ENCODE measurements at places on chromosomes 2 and 18. TPM values are rescaled to one million over a fixed set of nuclear protein-coding genes. Genes with fewer than 3 reads are reported as not detected.
A peak's percentile ranks its signal among the peaks of the same experiment; 100 is the strongest.

DNA sequence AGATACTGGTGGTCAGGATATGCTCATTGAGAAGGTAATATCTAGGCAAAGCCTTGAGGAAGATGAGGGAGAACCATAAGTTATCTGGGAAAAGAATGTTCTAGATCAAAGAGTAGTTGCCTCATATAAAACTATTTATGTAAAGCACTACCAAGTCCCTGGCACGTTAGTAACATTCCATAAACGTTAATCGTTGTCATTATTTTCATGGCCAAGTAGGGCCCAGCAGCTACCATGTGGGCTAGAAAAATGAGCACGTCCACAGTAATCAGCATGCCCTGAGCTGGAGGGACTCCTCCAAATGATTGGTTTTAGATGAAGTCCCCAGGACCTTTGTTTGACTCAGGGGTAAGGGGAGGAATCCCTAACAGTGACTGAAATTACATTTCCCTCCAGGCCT is 32.7 kb upstream of the AFTPH start:
- DNase-seq, result no peak

DNA sequence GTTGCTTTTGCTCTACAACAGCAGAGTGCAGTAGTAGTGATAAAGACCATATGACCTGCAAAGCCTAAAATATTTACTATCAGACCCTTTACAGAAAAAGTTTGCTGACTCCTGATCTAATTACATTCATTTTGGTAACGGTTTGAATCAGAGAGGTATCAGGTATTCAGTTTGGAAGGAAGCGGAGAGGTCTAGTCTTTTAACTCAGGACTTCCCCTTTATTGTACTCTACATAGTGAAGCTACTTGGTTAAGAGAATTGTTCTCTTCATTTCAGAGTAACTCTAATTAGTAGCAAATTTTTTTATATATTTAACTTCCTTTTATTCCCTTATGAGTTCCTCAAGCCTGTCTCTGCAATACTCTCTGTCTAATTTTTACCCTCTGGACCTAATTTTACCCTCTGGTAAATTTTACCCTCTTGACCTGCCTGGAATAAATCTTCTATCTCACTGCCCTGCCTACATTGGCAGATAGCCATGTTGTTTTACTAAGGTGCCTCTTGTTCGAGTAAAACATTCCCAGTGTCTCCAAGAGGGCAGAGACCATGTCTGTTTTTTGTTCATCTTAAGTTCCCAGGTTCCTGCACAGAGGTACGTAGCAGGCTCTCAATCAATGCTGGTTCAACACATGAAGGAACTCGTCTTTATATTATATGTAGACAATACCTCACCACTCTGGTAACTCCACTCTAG is 170.6 kb downstream of the DNAH6 start:
- DNase-seq, result peak; percentile 32

DNA sequence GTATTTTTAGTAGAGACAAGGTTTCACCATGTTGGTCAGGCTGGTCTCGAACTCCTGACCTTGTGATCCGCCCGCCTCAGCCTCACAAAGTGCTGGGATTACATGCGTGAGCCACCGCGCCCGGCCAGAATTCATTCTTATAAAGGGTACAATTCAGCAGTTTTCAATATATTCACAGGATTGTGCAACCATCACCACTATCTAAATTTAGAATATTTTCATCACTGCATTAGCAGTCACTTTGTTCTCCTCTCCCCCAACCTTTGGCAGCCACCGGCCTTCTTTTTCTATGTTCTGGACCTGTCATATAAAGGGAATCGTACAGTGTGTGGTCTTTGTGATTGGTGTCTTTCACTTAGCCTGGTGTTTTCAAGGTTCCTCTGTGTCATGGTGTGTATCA is 40.7 kb downstream of the TCF7L1 start:
- DNase-seq, result no peak

The ANKRD30BL gene
- total RNA-seq, result 0.67 TPM
